Brain microvascular endothelial cell (primary cell): ENCODE measurements at places on chromosomes 7 and 10.

DNA sequence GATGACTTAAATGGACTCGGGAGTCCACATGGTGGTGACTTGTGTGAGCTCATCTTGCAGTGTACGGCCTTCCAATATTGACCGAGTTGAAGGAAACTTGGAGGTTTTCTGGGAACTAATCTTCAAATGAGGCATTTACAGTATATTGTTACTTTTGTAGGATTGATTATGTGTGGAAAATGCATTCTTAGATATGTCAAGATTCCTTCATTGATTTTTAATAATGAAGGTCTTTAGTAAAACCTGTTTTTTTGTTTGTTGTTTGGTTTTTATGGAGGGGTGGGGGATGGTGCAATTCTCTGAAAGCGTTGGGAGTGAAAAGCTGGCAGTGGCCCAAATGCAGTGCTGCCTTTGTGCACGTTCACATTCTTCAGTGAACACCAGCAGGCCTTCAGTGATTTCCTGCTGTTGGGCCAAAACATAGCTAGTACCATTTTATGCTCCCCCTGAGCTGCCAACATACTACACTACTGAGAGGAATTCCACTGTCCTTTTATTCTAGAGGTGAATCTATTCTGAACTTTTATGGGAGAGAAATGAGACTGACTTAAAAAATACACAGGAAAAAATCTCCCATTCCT, 50.4 kb downstream of the CCNY start:
- peak; percentile 46 for DNase-seq

DNA sequence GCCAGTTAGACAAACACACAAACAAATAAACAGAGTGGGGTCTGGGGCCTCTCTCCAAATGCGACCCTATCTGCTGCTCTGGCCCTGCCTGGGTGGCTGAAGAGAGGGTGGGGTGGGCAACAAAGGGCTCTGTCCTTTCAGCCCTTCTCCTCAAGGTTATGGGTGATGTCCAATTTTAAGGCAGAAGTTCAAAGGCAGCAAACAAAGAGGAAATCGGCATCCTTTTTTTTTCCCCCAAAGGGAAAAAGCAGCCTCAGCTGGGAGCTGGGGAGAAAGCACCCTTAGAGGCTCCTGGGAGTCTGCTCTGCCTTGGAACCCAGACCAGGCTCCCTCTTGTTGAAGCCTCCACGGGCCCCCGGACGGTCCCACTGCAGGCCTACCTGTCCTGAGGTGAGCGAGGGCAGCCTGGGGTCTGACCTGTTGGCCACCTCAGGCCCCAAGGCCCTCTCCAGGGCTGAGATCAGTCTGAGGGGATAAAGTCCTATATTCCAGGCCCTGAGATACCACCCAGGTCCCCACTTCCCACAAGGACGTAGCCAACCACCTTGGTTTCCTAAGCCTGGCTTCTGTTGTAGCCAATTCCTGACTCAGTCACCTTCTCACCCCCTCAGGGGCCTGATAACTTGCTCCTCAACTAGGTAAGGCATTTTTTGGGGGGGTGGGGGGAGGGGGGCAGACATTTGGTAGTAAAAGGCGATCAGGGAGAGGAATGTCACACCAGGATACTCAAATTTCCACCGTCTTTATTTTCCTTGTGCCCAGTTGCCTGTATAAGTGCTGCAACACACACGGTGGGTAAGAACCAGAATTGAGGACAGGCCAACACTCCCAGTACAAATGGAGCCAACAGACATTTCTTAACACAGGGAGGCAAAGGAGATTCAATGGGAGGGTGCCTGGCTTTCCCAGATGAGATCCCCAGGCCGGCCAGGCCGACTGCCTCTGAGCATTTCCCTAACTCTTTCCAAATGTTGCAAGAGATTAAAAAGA, 4.3 kb downstream of the HOXA11 start:
- no peak for DNase-seq

- DNase-seq: no peak
Observed at GRCh38 chr7:80937336-80937735, 18.5 kb upstream of the SEMA3C start.

GRCh38 chr7:17677408-17677807, 262.9 kb downstream of the SNX13 start:
- DNase-seq: peak; percentile 42

DNA sequence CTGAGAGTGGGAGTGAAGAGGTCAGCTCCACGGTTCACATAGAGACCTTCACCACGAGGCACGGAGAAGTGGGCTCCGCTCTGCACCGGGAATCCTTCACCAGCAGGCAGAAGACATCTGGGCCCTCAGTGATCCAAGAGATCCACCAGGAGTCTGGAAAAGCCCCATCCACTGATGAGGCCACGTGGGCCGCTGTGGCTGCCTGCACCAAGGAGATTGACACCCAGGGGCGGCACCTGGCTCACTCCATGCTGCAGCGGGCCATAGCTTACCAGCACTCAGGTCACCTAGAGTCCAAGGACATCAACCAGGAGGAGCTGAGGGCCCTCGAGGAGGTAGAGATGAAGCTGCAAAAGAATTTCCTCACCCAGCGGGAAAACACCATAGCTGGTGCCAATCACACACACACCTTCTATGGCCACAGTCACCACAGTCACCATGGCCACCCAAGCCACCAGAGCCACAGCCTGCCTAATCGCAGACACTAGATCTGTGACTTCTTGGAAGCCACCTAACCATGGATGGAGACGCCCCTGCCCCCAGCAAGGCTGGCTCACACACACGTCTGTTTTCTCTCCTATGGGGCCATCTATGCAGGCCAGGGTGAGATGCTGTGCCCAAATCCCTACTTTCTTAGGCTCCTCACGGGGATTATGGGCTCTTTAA, 694 bp downstream of the C10orf62 start:
- no peak for DNase-seq

GRCh38 chr7:70807650-70808049, 324.3 kb upstream of the GALNT17 start:
- DNase-seq: no peak

GRCh38 chr7:156496865-156497264, 143.7 kb upstream of the RNF32 start:
- DNase-seq: no peak
